ENCODE measurements at places on chromosomes 5 and 9. TPM values are rescaled to one million over a fixed set of nuclear protein-coding genes. Genes with fewer than 3 reads are reported as not detected.

- peaks cover 3% of the 10 kb centered on the region for H3K4me1 ChIP-seq
- H3K36me3 ChIP-seq, result no peaks in the 10 kb centered on the region
- DNase-seq, result no peak
- no peak within 1 kb of the TSS for H3K4me3 ChIP-seq
- no peaks in the 10 kb centered on the region for H3K27me3 ChIP-seq
Measured at GRCh38 chr5:139470821-139471300, at the start of gene SMIM33. TSS of gene SMIM33 (plus strand) at chr5:139471004. CDS start at chr5:139471122, 118 bp downstream.

- no peaks in the 10 kb centered on the region for H3K4me1 ChIP-seq
- DNase-seq, result no peak
- no peaks in the 10 kb centered on the region for H3K36me3 ChIP-seq
- no peaks in the 10 kb centered on the region for H3K27me3 ChIP-seq
- H3K4me3 ChIP-seq, result no peak overlapping the region
Measured at GRCh38 chr5:13212886-13213285, 731.6 kb downstream of the DNAH5 start.

GRCh38 chr5:119071561-119071995 is 691 bp downstream of the DMXL1 start:
- H3K27me3 ChIP-seq, result no peaks in the 10 kb centered on the region
- no peaks in the 10 kb centered on the region for H3K36me3 ChIP-seq
- peak overlapping the region; percentile 91 for H3K4me3 ChIP-seq
- DNase-seq, result no peak
- peaks cover 9% of the 10 kb centered on the region for H3K4me1 ChIP-seq

SPACA9 gene
- 7.3 TPM for total RNA-seq

TCF7 gene
- total RNA-seq, result 15.2 TPM

IFNA2 gene
- not detected for total RNA-seq

RNF183 gene
- not detected for total RNA-seq

PCDHGB2 gene
- 7.3 TPM for total RNA-seq

- H3K27ac ChIP-seq, result no peak overlapping the region
- no peak for DNase-seq
- H3K4me3 ChIP-seq, result no peak overlapping the region
Measured at GRCh38 chr5:3311433-3311832, 284.2 kb upstream of the IRX1 start.

DNA sequence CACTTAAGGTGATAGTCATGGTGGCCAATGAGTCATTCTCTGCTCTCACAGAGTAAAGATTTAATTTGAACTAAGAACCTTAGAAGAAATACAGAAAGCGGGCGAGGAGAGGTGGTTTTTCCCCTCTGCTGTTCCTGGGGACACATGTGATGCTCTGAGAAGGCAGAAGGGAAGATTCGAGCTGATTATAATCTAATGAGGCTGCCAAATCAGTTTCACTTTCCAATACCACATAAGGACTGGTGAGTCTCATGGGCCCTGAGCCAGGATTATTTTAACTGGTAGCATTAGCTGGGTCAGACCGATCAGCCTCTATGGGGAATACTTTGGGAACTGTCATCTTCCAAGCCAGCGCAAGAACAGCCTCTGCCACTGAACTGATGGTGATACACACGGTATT is 116.5 kb downstream of the SLC1A3 start:
- H3K36me3 ChIP-seq, result no peaks in the 10 kb centered on the region
- DNase-seq, result no peak
- no peaks in the 10 kb centered on the region for H3K27me3 ChIP-seq
- H3K27ac ChIP-seq, result no peak overlapping the region
- no peaks in the 10 kb centered on the region for H3K4me1 ChIP-seq

DNA sequence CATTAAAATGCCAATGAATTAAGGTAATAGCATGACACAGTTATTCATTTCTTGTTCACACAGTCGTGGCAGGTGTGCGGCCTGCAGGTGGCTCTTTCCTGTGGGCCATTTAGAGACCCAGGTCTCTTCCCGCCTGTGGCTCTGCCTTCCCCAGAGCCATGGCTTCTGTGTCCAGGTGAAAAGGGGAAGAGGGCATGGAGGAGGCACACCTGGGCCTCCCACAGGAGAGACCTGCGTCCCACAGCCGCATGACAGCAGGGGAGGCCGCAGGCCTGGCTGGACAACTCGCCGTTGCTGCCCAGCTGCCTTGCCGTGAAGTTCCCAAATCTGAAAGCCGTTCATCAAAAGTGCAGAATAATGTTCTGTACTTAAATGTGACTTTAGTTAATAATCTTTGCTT is 14.4 kb upstream of the PLEKHG4B start:
- no peak overlapping the region for H3K4me3 ChIP-seq

GRCh38 chr9:100724886-100725285 is 147.0 kb downstream of the CAVIN4 start:
- H3K27ac ChIP-seq, result no peak overlapping the region
- H3K4me3 ChIP-seq, result no peak overlapping the region
- no peaks in the 10 kb centered on the region for H3K27me3 ChIP-seq
- no peak for DNase-seq
- H3K36me3 ChIP-seq, result no peaks in the 10 kb centered on the region
- no peaks in the 10 kb centered on the region for H3K4me1 ChIP-seq

OCLN gene
- total RNA-seq, result 8.6 TPM

UNC5A gene
- 0.77 TPM for total RNA-seq

DNA sequence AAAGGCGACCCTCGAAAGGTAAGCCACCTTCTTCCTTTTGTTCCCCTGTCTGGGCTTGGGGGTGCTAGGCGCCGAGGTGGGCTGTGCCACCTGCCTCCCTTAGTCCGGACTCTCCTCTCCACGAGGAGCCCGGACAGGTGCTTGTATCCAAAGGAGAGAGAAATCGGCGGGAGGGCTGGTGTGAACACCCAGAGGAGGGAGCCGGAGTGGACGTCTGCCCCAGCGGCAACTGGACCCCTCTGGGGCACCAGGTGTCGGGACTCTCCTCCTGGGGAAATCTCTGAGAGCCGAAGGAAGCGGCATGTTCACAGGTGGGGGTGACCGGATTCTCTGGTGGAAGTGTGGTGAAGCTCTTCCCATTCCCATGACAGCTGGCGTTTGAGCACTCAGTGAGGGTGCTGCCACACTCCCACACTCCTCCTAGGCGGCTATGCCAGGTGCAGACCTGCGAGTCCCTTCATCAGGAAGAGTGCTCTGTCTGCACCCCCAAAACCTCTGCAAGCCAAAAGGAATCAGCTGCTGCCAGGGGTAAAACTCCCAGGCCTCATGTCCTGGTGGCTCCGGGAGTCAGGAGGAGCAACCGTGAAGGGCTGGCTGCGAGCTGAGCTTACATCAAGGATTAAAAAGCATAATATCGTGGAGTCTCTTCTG is 921 bp downstream of the KCNIP1 start:
- no peaks in the 10 kb centered on the region for H3K27me3 ChIP-seq
- no peaks in the 10 kb centered on the region for H3K4me1 ChIP-seq
- DNase-seq, result no peak
- H3K36me3 ChIP-seq, result no peaks in the 10 kb centered on the region
- no peak overlapping the region for H3K27ac ChIP-seq

ORM1 gene
- total RNA-seq, result not detected

- H3K4me1 ChIP-seq, result no peaks in the 10 kb centered on the region
- DNase-seq, result no peak
- H3K36me3 ChIP-seq, result no peaks in the 10 kb centered on the region
- H3K27ac ChIP-seq, result no peak overlapping the region
Measured at GRCh38 chr9:116539549-116539948, 147.6 kb upstream of the TRIM32 start.

LCN9 gene
- total RNA-seq, result not detected

LCP2 gene
- total RNA-seq, result 14.9 TPM

DNA sequence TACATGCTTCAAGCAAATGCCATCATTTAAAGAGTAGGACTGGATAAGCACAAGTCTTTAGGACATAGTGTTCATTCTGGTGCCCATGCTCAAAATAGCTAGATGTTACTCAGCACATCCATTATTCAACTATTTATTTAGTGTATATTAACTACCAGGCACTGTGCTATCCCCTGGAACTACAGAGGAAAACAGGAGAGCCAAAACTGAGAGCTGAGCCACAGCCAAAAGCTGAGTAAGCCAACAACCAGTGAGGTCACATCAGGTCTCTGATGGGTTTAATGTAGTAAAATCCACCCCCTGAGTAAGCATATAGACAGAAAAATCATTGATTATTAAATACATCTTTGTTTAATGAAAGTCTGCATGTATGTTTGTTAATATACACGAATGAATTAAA is 469.3 kb upstream of the DMAC1 start:
- DNase-seq, result no peak
- peaks cover 6% of the 10 kb centered on the region for H3K4me1 ChIP-seq
- no peak overlapping the region for H3K27ac ChIP-seq
- H3K4me3 ChIP-seq, result no peak overlapping the region
- no peaks in the 10 kb centered on the region for H3K27me3 ChIP-seq

- no peak overlapping the region for H3K4me3 ChIP-seq
- no peaks in the 10 kb centered on the region for H3K36me3 ChIP-seq
- no peak for DNase-seq
- no peaks in the 10 kb centered on the region for H3K4me1 ChIP-seq
Measured at GRCh38 chr5:105812304-105812703, 1858.4 kb downstream of the EFNA5 start.

LIFR gene
- total RNA-seq, result 104 TPM

GRCh38 chr9:128635266-128636023 is 21.2 kb downstream of the DYNC2I2 start:
- DNase-seq, result peak; percentile 92
- H3K4me1 ChIP-seq, result peaks cover 14% of the 10 kb centered on the region
- no peak overlapping the region for H3K4me3 ChIP-seq
- H3K27me3 ChIP-seq, result no peaks in the 10 kb centered on the region
- no peaks in the 10 kb centered on the region for H3K36me3 ChIP-seq

KCNV2 gene
- total RNA-seq, result not detected

FOXD4 gene
- total RNA-seq, result 0.23 TPM

GRCh38 chr9:38644601-38645000 is 24.2 kb upstream of the ANKRD18A start:
- no peak overlapping the region for H3K27ac ChIP-seq
- no peaks in the 10 kb centered on the region for H3K4me1 ChIP-seq
- no peaks in the 10 kb centered on the region for H3K27me3 ChIP-seq
- no peak for DNase-seq

DNA sequence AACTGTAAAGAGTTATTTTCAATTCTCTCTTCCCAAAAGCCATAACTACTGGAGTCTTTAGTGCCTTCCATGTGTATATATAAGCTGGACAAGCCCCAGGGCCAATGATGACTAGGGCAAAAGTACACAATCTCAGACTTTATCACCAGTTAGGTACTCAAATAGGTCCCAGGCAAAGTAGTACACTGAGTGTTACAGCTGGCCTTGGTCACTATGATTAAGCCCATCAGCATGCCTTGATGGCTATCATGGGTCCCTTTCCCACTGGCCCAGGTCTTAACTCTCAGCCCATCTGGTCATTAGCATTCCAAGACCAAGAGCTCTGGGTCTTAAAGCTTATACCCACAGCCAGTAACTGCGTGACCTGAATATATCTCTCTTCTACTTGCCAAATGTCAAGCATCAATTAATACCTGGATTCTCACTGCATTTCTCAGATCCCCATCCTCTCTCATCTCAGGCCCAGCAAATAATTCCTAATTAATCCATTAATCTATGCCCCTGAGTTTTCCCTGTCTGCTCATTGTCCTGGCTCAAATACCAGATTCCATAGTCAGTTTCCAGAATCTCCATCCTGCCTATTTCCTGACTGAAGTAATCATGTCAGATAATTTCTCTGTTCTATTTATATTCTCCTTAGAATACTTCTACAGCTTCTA is 62.3 kb downstream of the NR6A1 start:
- no peak for DNase-seq
- no peaks in the 10 kb centered on the region for H3K4me1 ChIP-seq
- no peaks in the 10 kb centered on the region for H3K27me3 ChIP-seq
- no peaks in the 10 kb centered on the region for H3K36me3 ChIP-seq
- H3K27ac ChIP-seq, result no peak overlapping the region

ANKRD31 gene
- 0.36 TPM for total RNA-seq

GRM6 gene
- total RNA-seq, result not detected

- H3K4me3 ChIP-seq, result no peak overlapping the region
- H3K27ac ChIP-seq, result no peak overlapping the region
- no peaks in the 10 kb centered on the region for H3K27me3 ChIP-seq
Measured at GRCh38 chr9:107280543-107280942, 2.5 kb upstream of the RAD23B start.

PCDHGA12 gene
- 6.4 TPM for total RNA-seq

FYB1 gene
- total RNA-seq, result 8.9 TPM

CEL gene
- total RNA-seq, result 2.0 TPM

GRCh38 chr9:135530146-135530545 is 8.9 kb downstream of the LCN1 start:
- H3K4me3 ChIP-seq, result no peak overlapping the region
- no peaks in the 10 kb centered on the region for H3K36me3 ChIP-seq
- H3K4me1 ChIP-seq, result no peaks in the 10 kb centered on the region
- no peaks in the 10 kb centered on the region for H3K27me3 ChIP-seq

DNA sequence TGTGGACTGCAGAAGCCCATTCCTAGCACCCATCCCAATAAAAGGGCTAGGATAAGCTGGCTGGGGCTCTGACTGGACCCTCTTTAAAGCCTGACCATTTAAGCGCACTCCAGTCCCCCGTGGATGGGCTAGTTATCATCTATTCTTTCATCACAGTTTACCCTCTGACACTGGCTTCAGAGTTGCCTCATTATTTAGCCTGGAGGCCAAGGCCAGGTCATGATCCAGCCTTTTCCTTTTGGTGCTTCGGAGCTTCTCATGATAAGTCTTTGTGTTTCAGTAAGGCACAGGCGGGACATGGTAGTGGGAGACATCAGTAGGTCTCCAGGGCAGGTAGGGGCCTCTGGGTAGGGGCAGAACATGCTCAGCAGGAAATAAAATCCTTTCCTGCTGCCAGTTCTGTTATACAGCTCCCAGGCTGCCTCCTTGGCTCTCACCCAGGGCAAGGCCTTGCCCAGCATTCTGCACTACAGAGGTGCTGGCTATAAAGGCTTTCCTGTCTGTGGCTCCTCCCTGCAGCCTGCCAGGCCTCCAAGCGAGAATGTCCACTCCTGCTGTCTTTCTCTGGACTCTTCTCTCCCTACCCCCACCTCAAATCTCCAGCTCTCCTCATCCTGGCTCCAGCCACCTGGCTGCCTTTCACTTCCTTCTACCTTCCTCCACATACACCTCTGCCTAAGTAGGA is 128.8 kb downstream of the FSTL4 start:
- no peaks in the 10 kb centered on the region for H3K4me1 ChIP-seq
- H3K4me3 ChIP-seq, result no peak overlapping the region
- no peaks in the 10 kb centered on the region for H3K36me3 ChIP-seq
- H3K27ac ChIP-seq, result no peak overlapping the region

DNA sequence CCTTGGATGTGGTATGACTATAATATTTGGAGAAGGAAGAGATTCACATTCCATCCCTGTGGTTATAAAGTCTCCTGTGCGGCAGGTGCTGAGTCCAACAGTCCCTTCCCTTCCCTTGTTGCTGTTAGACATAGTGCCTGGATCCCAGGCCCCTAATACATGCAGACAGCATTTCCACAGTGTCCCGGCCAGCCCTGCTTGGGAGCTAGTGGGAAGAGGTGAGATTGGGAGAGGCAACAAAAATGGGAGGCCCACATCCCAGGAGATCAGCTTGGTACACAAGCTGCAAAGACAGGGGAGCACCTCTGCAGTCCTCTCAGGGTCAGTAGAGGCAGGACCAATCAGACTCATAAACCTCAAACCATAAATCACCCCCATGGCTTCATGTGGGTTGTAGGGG is 3.3 kb upstream of the NEURL1B start:
- peaks cover 1% of the 10 kb centered on the region for H3K4me1 ChIP-seq
- H3K36me3 ChIP-seq, result no peaks in the 10 kb centered on the region
- DNase-seq, result peak; percentile 6
- H3K27me3 ChIP-seq, result no peaks in the 10 kb centered on the region
- no peak overlapping the region for H3K27ac ChIP-seq
- no peak overlapping the region for H3K4me3 ChIP-seq

All from ovary (tissue), 10 donors.